NCI-H446 treated with DMSO at 0.1 percent for 48 hours (cell line): ENCODE measurements at places on chromosomes 1 and 21.

DNA sequence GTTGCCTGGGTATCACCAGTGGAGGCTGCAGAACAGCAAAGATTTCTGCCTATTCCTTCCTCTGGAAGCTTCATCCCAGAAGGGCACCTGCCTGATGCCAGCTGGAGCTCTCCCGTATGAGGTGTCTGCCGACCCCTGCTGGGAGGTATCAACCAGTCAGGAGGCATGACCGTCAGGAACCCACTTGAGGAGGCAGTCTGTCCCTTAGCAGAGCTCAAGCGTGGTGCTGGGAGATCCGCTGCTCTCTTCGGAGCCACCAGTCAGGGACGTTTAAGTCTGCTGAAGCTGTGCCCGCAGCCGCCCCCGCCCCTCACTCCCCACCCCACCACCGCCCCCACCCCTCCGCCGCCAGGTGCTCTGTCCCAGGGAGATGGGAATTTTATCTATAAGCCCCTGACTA lies 23.1 kb upstream of the HFM1 start:
- DNase-seq = no peak

GRCh38 chr1:205832326-205832751 lies 17.6 kb downstream of the PM20D1 start:
- no peak for DNase-seq

DNA sequence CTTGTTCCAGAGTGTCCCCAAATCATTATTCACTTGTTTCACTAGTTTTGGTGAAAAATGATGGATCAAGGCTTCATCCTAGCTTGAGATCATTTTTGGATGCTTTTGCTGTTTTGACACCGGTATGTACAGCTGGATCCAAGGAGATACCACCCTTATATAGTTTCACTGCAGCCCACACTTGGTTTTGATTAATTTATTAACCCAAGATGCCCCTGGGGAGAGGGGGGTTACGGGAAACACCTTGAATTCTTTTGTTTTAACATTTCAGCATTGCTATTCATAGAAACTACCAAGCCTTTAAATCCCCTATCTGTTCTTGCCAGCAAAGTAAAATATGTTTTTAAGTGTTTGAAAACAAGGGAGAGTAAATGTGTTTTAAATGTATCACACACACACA lies 457.7 kb upstream of the RUNX1 start:
- DNase-seq = no peak

GRCh38 chr1:20705203-20705755 lies 12.5 kb downstream of the KIF17 start:
- DNase-seq = no peak

GRCh38 chr1:223140611-223141405 lies 2.2 kb downstream of the TLR5 start:
- DNase-seq = no peak

GRCh38 chr1:119656410-119656955 lies 8.4 kb upstream of the ZNF697 start:
- no peak for DNase-seq

GRCh38 chr1:89606227-89606980 lies 26.5 kb upstream of the LRRC8C start:
- no peak for DNase-seq

- no peak for DNase-seq
Observed at GRCh38 chr1:222326006-222326709, 221.7 kb downstream of the HHIPL2 start.

DNA sequence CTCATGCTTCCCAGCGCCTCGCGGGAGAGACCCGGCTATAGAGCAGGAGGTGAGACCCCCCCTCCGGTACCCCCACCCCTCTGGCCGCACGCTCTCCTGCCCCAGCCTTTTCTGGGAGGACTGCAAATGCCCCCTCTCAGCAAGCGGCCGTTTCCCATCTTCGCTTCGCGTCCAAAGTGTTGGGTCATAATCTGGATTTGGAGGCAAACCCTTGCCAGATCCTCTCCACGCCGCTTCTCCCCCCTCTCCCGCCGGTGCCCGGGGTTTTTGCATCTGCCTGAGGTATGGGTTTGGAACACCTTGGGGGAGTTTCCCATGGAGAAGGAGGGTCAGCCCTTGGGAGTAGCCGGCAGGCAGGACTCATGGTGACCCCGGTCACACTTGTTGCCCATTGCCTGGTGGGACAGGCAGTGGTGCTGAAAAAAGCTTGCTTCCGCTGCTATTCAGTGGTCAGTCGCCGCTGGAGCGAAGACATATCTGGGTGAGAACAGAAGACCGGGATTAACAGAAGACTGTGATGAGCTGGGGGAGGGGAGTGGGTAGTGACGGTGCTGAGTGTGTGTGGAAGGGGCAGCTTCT lies 935 bp downstream of the KCNK2 start:
- DNase-seq = no peak
